Inflammatory macrophage treated with lipopolysaccharide for 4 hours (primary cell): ENCODE measurements at places on chromosomes 11 and 22.

GRCh38 chr11:68904248-68904847, 657 bp downstream of the IGHMBP2 start:
- peak; percentile 42 for DNase-seq

GRCh38 chr22:29716814-29717545, 2.8 kb upstream of the CABP7 start:
- peak; percentile 33 for DNase-seq

DNA sequence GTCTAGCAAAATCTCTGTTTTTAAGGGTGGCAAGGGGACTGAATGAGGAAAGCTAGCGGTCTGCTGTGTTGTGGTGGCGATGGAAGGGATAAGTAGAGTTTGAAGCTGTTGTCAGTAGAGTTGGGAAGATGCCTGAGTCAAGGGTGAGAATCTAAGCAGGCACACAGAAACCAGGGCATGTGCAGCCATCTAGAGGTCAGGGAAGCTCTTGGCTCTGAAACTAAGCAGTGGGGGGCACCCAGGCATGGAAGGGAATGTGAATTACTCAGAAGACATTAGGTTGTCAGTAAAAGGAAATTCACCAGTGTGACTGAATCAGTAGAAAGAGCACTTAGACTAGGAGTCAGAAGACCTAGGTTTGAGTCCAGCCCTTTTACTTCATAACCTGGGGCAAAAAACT, 15.4 kb downstream of the BMAL1 start:
- no peak for DNase-seq

DNA sequence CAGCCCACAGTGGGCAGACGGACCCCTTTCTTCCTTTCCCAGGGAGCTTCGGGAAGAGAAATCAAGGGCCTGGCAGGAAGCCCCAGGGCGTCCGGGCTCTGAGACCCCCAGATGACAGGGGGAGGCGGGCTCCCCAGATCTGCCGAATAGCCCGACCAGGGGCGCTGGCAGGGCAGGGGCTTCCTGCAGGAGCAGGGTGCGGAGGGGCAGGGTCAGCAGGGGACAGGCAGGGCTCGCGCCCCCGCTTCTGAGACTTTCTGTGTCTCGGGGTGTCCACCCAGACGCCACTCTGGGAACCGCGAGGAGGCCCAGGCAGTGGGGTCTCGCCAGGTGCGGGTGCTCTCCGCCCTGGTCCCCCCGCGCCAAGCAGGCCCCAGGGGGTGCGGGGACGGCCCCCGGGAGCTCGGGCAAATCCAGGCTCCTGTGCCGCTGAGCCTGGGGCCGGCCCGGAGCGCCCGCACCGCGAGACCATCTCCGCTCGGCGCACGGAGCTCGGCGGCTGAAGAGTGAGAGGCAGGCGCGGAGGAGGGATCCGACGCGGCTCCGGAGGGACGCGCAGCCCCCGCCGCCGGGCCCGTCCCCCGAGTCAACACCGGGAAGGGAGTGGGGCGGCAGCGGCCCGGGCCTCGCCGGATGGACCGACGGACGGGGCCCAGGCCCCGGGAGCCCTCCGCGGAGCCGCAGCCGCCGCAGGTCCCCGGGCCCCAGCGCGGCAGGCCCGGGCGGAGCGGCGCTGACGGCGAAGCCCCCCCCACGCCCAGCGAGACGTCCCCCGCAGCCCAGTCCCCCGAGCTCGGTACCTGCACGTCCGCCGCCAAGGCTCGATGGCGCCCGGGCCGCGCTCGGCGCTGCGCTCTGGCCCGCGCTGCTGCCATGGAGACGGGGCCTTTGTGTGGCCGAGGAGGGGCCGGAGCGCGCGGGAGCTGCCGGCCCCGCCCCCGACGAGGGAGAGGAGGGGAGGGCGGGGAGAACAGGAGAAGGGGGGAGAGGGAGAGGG, at the start of gene PLXNB2:
Gene PLXNB2, minus strand, starts transcription at position 894 of the 997 bp plus-strand sequence. CDS start 17,062 bp downstream, outside the sequence.
- DNase-seq: peak; percentile 67

- no peak for DNase-seq
Observed at GRCh38 chr22:44705022-44705297, 3.0 kb downstream of the PRR5 start.

DNA sequence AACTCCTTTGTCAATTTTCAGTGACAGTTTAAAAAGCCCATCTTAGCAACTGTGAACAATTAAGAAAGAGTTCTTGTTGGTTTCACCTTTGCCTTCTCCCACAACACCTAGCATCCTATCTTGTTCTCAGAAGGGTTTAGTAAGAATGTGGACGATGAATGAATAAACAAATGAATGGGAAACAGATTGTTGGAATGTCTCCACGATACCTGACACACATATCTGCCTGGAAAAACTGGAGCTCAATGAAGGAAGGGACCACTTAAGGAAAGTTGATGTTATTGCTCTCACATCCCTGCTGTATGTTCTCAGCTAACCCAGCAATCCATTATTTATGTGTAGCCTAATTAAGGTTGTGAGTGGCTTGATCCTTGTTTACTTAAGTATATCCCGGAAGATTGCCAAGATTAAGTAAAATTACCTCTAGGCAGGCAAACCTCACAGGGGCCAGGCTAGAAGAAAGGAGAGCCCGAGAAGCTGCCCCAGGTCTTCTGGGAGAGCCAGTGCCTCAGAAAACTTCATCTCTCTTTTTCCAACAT, 286.4 kb downstream of the NXPE2 start:
- DNase-seq: no peak

DNA sequence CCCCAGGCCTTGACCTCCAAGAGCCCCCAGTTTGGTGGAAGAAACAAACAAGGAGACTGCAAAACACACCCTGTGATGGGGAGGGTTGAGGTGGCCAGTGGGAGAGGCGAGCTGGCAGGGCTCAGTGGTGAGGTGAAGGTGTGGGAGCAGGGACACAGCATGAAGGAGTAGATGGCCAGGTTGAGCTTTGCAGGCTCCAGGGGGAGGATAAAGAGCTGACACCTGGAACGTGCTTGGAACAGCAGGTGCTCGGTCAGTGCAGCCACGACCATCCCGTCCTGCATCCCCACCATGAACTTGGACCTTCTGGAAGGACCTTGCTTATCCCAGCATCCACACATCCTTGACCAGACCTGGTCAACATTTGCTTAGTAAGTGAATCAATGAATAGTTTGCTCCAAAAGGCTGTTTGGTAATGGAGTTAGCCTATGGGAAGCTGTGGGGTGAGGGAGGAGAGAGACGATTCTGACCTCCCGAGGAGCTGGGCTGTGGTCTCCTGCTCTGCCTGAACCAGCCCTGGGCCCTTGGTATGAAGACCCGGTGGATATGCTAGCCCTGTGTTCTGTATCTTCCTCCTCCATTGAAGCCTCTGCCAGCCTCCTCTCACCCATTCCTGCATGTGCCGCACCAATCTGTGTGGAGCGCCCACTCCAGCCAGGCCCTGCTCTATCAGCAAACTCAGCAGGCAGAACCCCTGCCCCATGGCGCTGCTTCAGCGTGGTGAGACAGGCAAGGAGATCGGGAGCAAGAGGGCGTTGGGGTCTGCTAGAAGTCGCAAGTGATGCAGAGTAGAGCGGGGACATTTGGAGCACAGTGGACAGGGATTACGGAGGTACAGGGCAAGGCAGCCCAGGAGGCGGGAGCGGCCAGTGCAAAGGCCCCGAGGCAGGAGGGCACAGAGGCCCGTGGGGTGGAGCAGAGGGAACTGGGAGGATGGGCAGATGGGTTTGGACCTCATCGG, 9.9 kb downstream of the LINC01488 start:
- no peak for DNase-seq

GRCh38 chr11:67466367-67466766, 2.7 kb downstream of the TMEM134 start:
- no peak for DNase-seq

DNA sequence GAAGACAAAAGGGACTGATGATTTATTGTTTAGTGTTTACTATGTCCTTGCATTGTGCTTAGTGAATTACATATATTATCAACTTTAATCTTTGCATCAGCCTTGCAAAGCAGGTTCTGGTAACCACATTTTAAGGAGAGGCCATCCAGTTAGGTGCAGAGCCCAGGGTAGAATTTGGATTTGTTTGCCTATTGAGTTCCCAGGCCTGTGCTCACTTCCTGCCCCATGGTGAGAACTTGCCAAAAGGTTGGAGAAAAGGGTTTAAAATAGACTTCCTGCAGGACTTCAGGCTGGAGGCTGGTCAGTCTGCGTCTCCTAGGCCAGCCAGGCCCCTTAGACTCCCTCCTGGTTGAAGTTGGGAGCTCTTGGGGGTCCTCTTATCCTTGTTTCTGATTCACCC, 72.1 kb downstream of the ATXN10 start:
- DNase-seq: no peak

DNA sequence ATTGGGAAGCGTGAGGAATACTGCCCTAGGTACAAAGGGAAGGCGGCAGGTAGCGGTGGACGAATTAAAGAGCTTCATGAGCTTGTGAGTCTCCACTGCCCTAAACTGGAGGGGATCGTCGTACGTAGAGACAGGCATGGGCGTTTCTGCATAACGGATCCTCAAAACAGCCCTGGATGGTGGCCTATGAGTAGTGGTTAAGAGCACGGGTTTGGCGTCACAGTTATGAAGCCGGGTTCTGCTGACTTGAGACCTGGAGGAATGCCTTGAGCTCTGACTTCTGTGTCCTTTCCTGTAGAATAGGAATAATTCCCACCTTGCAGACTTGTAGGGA, 335 bp downstream of the TMEM138 start:
- peak; percentile 66 for DNase-seq

- DNase-seq: no peak
Observed at GRCh38 chr22:36409911-36410756, 22.4 kb upstream of the MYH9 start.

- DNase-seq: no peak
Observed at GRCh38 chr11:30462421-30462820, 123.7 kb downstream of the MPPED2 start.

DNA sequence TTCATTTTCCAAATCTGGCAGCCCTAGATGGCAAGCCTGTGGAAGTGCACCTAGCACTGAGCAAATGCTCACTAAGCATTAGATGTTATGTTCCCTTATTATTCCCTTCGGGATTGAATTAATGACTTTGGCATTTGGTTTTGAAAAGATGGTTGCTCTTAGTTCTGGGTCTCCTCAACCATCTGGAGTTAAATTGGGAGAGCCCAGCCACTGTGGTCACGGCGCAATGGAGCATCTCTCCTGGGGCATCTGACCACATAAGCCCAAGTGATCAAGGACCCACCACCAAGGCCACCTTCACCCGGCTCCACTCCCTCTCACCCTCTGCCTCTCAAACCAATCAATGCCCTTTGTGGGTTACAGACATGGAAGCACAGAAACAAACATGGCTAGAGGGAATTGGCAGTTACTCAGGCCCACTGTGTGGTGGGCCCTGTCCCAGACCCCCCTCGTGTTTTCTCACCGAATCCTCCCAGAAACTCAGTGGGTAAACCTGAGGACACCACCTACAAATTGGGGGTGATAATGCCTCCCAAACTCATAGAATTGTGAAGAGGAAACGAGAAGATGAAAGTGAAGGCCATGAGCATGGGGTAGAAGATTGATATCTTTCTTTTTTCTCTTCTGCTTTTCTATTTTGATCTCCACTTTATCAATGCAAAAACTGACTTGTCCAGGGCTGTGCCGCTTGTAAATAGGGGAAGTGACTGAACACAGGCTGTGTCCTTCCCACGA, 52.2 kb downstream of the IRAG1 start:
- DNase-seq: peak; percentile 72

GRCh38 chr11:67432655-67433349, 4.5 kb downstream of the RPS6KB2 start:
- no peak for DNase-seq

- no peak for DNase-seq
Observed at GRCh38 chr11:26995701-26996460, 2.0 kb downstream of the FIBIN start.

DNA sequence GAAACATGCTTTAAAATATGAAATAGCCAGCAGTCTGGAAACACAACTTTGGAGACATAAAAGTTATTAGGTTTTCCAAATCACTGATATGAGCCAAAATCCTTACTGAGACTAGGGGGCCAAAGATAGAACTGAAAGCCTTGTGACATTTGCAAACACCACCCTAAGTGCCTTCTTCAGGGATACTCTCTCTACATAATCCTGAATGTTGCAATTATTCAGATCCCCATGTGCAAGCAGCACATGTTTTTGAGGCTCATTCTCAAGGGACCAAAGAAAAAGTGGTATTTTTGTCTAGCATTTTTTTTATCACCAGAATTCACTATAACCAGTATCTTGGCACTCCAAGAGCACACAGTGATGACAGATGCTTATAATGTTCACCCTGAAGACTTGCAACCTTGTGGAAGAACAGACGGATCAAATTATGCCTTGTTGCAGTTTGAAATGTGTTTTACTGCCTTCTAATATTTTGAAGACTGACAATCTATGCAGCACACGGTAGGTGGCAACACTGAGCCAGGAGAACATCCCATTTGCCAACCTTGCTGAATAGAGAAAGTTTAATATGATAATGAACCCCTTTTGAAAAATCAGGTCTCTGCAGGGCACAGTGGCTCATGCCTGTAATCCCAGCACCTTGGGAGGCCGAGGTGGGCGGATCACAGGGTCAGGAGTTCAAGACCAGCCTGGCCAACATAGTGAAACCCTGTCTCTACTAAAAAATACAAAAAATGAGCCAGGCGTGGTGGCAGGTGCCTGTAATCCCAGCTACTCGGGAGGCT, 78.5 kb downstream of the PLEKHA7 start:
- DNase-seq: peak; percentile 42

DNA sequence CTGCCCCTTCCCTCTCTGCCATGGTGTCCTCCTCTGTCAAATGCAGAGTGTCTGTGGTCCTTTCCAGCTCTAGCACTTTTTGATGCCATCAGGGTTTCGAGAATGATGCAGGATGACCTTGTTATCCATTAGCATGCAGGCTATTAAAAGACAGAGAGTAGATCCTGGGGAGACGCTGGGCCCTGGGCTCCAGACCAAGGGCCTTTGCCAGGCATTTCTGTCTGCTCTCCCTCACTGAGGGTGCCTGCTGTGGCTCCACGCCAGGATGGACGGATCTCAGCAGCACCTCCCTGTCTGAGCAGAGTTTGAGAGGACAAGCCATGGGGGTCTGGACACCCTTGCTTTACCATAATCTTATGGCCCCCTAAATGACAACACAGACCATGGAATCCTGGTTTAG, 110.8 kb upstream of the CD82 start:
- no peak for DNase-seq

GRCh38 chr11:34844463-34845112, 71.6 kb downstream of the APIP start:
- DNase-seq: no peak

DNA sequence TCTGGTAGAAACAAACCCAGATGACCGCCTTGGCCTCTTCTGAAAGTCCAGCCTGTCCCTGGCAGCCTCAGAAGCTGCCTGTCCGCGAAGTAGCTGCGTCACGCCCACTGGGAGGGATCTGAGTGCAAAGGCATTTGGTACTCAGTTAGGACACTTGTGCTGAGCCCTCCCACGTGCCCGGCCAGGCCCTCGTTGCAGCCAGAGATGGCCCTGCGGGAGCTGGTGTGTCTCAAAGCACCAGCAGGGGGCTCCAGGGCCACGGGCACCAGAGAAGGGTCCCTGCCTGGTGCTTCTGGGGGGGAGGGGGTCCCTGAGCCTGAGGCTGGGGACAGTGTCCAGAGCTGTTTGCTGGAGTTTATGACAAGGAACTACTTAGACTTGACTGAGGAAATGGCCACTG, 5.8 kb downstream of the SELENOO start:
- peak; percentile 64 for DNase-seq
